CD4-positive, alpha-beta T cell treated with Interleukin-21 for 1 hour (primary cell): ENCODE measurements at places on chromosomes 6 and 20.

DNA sequence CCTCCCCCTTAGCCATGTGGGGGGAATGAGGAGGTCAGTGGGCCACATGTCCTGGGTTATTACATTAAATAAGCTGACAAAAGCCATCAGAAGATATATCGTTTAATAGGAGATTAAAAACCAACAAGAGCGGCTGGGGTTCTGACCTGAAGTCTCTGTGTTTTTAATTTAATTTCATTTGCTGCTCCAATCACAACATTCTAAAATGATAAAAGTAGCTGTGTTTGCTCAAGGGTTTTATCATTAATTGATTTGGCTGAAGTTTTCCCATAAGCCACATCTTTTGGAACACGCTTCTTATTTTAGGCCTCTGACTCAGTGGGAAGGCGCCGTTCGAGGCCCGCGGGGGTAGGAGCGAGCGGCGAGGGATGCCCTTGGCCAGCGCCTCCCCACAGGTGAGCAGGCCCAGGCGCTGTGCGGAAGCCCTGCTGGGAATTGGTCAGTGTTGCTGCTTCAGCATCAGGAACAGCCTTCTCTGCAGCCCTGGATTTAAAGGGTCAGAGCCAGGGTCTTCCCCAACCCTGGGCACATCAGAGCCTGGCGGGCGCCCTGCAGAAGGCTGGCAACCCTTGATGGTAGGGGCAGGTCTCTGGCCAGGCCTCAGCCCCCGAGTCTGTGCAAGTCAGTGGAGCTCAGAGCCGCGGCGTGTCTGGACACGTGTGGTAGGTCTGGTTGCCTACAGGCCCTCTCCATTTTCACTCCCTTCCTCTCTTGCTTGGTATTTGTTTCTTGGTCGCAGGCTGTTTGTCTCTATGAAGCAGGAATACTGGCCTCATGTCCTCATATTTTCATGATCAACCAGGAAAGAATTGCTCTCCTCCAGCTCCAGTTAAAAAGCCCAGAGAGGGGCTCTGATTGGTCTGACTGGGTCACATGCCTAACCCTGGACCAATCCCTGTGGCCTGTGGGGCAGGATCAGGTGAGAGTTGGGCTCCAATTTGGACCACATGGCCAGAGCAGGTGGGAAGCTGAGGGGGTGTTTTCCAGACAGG is 30.9 kb upstream of the MLN start:
- DNase-seq: no peak

- no peak for DNase-seq
These were observed 34.7 kb upstream of the MAP3K7 start for GRCh38 chr6:90621581-90621980.

DNA sequence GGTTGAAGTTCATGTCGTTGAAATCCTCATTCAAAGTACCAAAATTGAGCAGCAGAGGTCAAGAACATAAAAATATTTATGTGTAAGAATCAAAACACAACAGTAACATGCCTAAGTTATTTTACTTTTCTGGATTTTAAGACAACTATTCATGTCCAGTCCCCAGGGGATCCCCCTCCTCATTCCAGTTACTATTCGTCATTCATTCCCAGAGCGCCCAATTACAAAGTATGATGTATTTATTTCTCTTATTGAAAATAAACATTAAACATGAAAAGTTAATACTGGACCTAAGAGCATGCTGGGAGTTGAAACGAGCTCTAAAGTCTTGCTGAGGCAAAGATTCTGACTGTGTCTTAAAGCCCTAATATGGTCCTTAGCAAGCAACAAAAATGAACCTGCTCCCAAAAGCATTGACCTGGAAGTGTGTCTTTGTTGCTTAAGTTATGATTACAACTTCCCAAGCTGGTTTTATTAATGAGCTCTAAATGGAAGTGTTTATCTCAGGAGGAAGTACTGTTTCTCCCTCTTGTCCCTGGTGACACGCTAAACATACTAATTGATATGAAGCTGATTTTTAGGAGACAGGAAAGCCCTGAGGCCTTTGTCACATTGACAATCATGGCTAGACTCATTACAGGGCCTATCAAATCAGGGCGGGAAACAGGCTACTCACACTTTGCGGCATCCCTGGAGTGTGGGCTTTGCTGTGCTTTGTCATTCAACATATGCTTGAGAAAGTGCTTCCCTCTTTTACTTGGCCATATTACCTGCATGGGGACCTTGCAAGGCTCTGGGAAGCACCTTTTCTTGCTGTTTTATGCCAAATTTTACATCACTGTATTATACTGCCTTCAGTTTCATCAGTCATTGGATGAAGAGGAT is 192.2 kb upstream of the DTNBP1 start:
- no peak for DNase-seq

- no peak for DNase-seq
These were observed 981 bp upstream of the TNF start for GRCh38 chr6:31574106-31575061.
